ENCODE measurements at places on chromosomes 16 and 17. TPM values are rescaled to one million over a fixed set of nuclear protein-coding genes. Genes with fewer than 3 reads are reported as not detected.

Gene TNFRSF13B
- total RNA-seq, result not detected

Gene CFAP119
- total RNA-seq, result not detected

Gene SPATA32
- not detected for total RNA-seq

Gene GPRC5C
- total RNA-seq, result 56.8 TPM

Gene KRT25
- total RNA-seq, result not detected

Gene RNF222
- not detected for total RNA-seq

Gene RAC3
- total RNA-seq, result 0.91 TPM

DNA sequence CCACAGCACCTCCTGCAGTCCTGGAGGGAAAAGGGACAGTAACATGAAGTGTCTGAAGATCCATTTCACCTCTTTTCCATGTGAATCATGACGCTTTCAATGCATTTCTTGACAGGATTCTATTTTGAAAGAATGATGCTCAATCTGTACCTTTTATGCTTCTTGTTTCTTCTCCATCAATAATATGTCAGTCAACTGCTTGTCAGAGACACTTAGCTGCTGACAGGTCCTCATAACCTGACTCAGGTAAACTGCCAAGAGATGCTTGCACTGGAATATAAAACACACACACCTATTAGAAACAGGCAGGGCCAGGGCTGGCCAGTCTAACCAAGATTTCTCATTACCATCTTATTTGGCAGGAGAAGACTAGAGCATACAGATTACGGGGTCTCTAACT, 21.6 kb downstream of the ZSWIM7 start:
- DNase-seq, result no peak

DNA sequence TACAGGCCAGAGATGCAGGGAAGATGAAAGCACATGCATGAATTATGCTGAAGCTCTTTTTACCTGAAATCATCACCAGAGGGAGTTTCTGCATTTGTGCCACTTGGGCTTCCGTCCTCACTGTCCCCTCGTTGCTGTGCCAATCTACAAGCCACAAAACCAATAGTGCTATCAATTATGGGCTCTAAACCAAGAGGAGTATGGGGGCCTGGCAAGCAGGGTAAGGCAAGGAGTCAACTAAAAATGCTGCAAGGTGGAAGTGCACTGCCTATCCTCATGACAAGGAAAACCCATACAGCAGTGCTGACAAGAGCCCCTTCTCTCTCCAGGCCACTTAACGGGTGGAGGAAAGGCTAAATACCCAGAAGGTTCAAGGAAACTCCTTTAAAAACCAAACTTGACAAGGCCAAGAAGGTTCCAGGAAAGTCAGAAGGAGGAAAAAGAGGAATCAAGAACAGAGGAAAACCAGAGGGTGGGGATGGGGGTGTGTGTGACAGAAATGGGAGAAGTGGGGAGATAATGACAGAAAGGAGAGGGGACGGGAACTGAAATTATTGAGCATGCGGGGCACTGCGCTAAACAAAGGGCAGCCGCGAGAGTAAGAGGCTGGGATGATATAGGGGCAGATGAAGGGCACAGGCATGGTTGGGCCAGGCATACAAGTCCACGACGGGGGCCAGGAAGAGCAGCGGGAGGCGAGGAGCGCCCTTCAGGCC, 674 bp downstream of the C17orf75 start:
- DNase-seq, result no peak

- DNase-seq, result no peak
Measured at GRCh38 chr16:50836121-50836621, 94.3 kb downstream of the CYLD start.

- no peak for DNase-seq
Measured at GRCh38 chr16:50599494-50599893, 51.3 kb downstream of the NKD1 start.

DNA sequence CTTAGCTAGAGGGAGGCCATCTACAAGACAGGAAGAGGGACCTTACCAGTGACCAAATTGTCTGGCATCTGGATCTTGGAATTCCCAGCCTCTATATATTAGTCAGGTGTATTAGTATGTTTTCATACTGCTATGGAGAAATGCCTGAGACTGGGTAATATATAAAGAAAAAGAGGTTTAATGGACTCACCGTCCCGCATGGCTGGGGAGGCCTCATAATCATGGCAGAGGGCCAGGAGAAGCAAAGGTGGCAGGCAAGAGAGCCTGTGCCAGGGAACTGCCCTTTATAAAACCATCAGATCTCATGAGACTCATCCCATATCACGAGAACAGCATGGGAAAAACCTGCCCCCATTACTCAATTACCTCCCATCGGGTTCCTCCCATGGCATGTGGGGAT, 500.2 kb downstream of the SHISA9 start:
- DNase-seq, result no peak

DNA sequence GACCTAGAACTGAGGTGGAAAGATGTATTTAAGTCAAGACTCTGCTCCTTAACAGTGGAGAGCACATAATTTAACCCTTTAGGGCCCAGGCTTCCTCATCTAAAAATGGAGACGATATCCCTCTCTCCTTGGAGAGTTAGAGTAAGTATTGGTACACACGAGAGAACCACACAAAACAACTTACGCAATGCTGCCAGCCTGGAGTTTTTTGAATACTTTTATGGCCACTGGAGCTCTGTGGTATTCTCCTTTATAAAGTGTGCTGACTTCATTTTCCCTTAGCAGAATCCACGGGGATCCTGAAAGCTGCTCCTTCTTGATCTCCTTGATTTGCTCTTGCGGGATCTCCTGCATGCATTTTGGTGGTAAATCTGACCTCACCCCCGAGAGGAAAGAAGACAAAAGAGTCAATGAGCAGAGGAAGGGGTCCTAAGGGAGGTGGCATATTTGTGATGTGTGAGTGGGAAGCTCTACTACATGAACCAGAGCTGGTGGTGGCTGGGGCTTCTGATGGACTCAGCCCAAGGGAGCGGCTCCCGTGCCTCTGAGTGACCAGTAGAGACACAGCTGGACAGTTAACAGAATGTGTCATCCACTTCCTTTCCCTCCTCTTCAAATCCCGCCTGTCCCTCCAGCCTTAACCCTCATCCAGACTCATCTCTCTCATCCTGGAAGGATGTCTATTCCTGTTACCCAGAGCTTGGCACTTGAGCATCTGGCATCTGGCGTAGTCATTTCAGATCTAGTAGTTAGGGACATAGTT, 9.4 kb downstream of the MLKL start:
- no peak for DNase-seq

- peak; percentile 34 for DNase-seq
Measured at GRCh38 chr17:54900457-54901229, at the start of gene TOM1L1. TSS of gene TOM1L1 (plus strand) at chr17:54900852. CDS start at chr17:54900866, 14 bp downstream.

DNA sequence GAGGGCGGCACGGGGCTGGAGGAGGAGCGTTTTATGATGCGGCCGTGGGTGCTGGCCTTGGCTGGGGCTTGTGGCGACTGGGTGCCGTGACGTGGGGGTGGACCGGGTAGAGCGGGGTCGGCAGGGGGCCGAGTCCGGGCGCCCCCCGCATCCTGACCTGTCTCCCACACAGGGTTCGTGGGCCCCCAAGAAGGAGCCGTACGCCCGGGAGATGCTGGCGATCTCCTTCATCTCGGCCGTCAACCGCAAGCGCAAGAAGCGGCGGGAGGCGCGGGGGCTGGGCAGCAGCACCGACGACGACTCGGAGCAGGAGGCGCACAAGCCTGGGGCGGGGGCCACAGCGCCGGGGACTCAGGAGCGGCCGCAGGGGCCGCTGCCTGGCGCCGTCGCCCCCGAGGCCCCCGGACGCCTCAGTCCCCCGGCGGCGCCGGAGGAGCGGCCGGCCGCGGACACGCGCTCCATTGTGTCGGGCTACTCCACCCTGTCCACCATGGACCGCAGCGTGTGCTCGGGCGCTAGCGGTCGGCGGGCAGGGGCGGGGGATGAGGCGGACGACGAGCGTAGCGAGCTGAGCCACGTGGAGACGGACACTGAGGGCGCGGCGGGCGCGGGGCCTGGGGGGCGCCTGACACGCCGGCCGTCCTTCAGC, 81.6 kb downstream of the ARHGAP23 start:
- no peak for DNase-seq

- no peak for DNase-seq
Measured at GRCh38 chr17:31459716-31460115, 68.2 kb downstream of the RAB11FIP4 start.

DNA sequence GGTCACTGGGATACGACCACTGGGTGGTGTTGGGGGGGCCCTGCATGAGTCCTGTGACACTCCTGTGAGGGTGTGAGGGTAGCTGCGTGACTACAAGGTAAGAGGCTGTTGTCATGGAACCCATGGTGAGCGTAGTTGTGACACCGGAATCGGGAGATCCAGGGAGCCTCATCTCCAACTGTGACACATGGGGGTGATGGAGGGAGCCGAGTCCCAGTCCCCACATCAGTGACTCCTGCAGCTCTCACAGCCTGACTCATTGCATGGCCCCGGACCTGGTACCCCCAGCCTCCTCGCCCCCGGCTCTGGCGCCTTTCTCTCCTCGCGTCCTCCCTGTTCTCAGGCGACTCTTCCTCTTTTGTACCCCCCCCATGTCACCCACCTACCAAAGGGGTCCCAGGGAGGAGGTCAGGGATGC, 14.2 kb downstream of the CDH16 start:
- no peak for DNase-seq

DNA sequence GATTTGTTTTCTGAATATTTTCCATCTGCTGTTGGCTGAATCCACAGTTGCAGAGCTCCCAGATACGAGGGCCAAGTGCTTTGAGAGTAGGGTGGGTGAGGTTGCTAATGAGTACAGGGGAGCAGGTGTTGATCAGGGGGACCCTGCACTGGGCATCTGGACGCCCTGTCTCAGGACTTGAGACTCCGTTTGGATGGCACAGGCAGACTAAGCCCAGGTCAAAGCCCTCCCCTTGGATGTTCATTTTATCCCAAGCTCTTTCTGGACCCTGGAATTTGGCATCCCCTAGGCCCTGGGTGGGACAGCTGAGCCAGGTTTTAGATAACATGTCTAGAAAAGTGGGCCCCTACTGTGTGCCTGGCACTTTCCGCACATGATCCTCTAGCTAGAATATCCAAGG, 12.1 kb downstream of the USP6 start:
- no peak for DNase-seq

DNA sequence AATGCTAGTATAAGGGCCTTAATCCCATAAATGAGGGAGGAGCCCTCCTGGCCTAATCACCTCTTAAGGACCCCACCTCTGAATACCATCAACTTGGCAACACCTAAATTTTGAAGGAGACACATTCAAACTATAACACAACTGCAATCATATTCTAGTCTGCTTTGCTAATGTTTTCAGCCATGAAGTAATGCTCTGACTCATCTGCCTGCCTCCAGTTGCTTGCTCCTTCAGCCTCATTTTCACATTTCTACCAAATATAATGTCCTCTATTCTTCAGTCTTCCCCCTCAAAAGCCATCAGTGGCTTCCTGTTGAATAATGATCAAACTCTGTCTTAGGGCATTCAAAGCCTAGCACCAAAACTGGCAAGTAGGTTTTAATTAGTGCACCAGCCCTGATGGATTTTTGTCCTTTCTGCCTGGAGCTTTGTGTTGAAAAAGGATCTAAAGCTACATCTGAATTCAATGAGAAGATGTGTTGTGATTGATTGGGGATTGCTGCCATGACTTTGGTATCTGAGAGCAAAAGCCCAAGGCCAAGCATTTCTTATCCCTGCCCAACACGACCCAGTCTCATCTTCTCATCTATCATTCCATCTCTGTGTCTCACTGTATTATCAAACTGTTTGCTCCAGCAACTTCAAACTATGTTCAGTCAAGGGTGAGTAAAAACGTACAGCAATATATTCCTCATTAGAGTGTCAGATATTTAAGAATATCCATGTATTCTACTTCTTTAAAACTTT, 140.8 kb upstream of the ELAC2 start:
- no peak for DNase-seq

DNA sequence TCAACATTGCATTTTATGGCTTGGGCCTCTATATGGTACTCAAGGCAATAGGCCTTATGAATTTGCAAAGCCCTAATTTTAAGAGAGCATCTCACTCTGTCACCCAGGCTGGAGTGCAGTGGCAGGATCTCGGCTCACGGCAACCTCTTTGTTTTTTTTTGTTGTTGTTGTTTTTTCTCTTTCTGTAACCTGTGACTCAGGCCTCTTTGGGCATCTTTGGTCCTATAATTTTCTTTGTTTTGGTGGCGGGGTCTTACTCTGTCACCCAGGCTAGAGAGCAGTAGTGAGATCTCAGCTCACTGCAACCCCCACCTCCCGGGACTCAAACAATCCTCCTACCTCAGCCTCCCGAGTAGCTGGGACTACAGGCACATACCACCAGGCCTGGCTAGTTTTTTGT, 21.8 kb upstream of the HERPUD1 start:
- no peak for DNase-seq

GRCh38 chr16:11797957-11798299, 870 bp upstream of the ZC3H7A start:
- no peak for DNase-seq

DNA sequence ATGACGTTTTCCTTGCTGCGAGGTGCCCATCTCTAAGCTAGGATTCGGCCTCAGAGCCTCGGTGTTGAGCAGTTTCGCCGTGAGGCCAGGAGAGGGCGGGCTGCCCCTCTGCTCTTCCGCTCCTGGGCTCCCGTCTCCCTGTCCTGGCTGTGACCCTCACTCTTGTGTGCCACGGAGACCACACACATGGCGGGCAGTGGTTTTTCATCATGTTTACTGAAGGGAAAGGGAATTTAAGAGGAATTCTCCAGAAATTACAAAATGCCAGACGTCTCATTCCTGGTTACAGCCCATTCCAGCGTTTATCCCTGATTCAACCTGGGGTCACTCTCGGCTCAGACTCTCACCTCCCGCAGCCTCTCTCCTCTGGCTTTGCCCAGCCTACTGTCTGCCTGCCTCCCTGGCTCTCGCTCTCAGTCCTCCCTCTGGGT, 96.8 kb upstream of the ELAC2 start:
- DNase-seq, result no peak

- no peak for DNase-seq
Measured at GRCh38 chr16:30000735-30001631, 4.9 kb downstream of the INO80E start.

- DNase-seq, result no peak
Measured at GRCh38 chr17:70969521-70970034, 800.2 kb downstream of the KCNJ2 start.

GRCh38 chr17:4049546-4049945, 85.3 kb upstream of the ATP2A3 start:
- no peak for DNase-seq

GRCh38 chr16:70659953-70660671, 13.8 kb downstream of the IL34 start:
- no peak for DNase-seq

DNA sequence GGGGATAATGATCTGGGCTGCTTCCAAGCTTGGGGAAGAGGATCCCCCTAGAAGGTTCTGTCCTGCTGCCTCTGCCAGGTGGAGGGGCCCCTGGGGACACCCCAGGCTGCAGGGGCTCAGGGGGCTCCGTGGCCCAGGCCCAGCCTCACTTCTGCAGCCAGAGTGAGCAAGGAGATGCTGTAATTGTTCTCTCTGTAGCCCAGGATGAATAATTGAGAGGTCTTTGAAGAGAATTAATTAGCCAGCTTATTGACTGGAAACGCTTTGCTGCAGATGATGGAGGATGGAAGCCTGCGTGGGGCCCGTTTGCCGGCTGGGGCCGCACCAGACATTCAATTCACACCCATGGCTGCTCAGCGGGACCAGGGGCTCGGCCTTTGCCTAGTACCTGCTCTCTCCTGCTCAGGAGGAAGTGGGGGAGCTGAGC, 38.5 kb downstream of the TMEM235 start:
- DNase-seq, result no peak

All from uterus (tissue), 4 donors.